Activated naive CD8-positive, alpha-beta T cell treated with anti-CD3 and anti-CD28 coated beads, Interleukin-2, amount 10 ng/mL, durations not matched to agents 7 days and 5 days (primary cell): ENCODE measurements at places on chromosomes 7 and 10.
A peak's percentile ranks its signal among the peaks of the same experiment; 100 is the strongest.

DNA sequence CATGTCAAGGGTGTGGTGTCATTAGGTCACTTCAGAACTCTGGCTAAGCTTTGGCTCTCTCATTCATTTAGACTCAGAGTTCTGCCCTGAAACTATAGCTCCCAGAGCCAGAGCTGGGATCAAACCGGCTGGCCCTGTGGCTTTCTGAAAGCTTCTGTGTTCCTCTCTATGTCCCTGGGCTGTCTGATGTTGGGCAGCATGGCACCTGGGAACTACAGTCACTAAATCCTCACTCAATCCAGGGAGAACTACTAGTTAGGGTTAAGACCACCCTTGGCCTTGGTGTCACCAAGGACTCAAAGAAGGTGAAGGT lies 13.2 kb downstream of the ATG9B start:
- peak overlapping the region; percentile 80 for H3K4me3 ChIP-seq
- H3K4me1 ChIP-seq, result peaks cover 55% of the 10 kb centered on the region
- DNase-seq, result no peak
- H3K27ac ChIP-seq, result peak overlapping the region; percentile 93
- no peaks in the 10 kb centered on the region for H3K27me3 ChIP-seq

GRCh38 chr7:119232091-119232490 lies 1007.6 kb downstream of the ANKRD7 start:
- no peaks in the 10 kb centered on the region for H3K4me1 ChIP-seq
- no peaks in the 10 kb centered on the region for H3K36me3 ChIP-seq
- H3K4me3 ChIP-seq, result no peak overlapping the region
- DNase-seq, result no peak

- no peak overlapping the region for H3K4me3 ChIP-seq
- H3K4me1 ChIP-seq, result no peaks in the 10 kb centered on the region
- DNase-seq, result no peak
These were observed 246.9 kb downstream of the AGMO start for GRCh38 chr7:15314922-15315321.

- no peaks in the 10 kb centered on the region for H3K36me3 ChIP-seq
- H3K4me3 ChIP-seq, result no peak overlapping the region
- H3K4me1 ChIP-seq, result peaks cover 4% of the 10 kb centered on the region
- DNase-seq, result no peak
- peaks cover 12% of the 10 kb centered on the region for H3K27me3 ChIP-seq
These were observed 44.9 kb downstream of the BEND7 start for GRCh38 chr10:13483951-13484350.

DNA sequence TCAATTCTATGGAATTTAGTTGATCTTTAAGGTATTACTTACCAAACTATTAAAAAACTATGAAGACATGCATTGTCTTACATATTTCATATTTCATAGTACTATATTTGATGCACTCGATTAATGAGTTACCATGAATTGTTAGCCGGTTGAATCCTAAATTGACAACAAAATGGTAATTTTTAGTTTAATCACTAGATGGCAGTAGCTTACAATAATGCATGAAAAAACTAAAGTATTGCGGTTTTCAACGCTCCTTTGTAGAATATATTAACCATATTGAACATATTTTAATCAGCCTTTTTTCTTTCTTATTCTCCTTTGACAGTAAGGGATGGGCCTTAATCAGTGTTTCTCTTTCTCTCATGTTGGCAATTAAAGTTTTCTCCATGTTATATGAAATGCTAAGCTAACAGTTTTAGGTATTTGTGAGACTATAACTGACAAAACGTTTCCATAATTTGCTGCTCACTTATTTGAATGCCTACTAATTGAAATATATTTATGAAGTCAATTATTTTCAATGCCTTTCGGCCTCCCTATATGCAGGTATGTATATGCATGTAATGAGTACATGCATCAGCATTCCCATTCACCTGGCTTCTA lies 48.5 kb upstream of the ARL4A start:
- H3K27me3 ChIP-seq, result peaks cover 4% of the 10 kb centered on the region
- no peak overlapping the region for H3K4me3 ChIP-seq
- no peaks in the 10 kb centered on the region for H3K36me3 ChIP-seq
- peaks cover 2% of the 10 kb centered on the region for H3K4me1 ChIP-seq
- no peak overlapping the region for H3K27ac ChIP-seq

DNA sequence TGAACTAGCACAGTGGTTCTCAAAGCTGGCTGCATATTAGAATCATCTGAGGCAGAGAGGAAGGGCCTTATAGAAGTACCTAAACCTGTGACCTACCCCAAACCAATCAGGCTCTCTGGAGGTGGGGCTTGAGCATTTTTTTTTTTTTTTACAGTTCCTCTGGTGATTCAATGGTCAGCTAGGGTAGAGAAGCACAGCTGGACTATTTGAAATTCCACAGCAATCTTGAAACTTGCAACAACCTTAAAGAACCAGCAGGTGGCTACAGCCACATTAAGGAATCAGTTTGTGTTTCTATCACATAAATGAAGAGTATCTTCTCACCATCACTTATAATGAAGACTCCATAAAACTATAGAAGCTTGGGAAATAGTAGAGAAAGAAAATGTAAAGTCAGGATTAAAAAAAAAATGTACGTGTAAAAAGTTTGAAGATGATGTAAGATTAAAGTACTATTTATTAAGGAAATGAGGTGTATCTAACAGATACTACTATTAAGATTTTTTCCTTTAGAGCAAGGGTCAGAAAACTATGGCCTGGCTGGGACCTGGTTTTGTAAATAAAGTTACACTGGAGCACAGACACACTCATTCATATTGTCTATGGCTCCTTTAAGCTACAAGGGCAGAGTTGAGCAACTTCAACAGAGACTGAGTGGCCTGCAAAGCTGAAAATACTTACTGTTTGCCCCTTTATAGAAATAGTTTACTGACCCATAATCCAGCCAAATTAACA lies 3.8 kb downstream of the RTKN2 start:
- peaks cover 13% of the 10 kb centered on the region for H3K4me1 ChIP-seq
- DNase-seq, result no peak
- H3K4me3 ChIP-seq, result no peak overlapping the region
- no peaks in the 10 kb centered on the region for H3K36me3 ChIP-seq
- peaks cover 33% of the 10 kb centered on the region for H3K27me3 ChIP-seq

GRCh38 chr10:27153845-27154193 lies 365 bp downstream of the YME1L1 start:
- H3K27me3 ChIP-seq, result no peaks in the 10 kb centered on the region
- peaks cover 27% of the 10 kb centered on the region for H3K36me3 ChIP-seq
- peak overlapping the region; percentile 98 for H3K4me3 ChIP-seq
- peaks cover 31% of the 10 kb centered on the region for H3K4me1 ChIP-seq
- peak overlapping the region; percentile 100 for H3K27ac ChIP-seq

GRCh38 chr7:44757311-44757710 lies 8.7 kb downstream of the ZMIZ2 start:
- H3K4me1 ChIP-seq, result peaks cover 3% of the 10 kb centered on the region
- no peak for DNase-seq
- peaks cover 6% of the 10 kb centered on the region for H3K36me3 ChIP-seq
- no peak overlapping the region for H3K4me3 ChIP-seq
- H3K27ac ChIP-seq, result no peak overlapping the region
- no peaks in the 10 kb centered on the region for H3K27me3 ChIP-seq

GRCh38 chr7:988963-989529 lies 6.1 kb downstream of the CYP2W1 start:
- H3K27ac ChIP-seq, result no peak overlapping the region
- no peak overlapping the region for H3K4me3 ChIP-seq
- H3K36me3 ChIP-seq, result no peaks in the 10 kb centered on the region
- no peak for DNase-seq
- H3K27me3 ChIP-seq, result no peaks in the 10 kb centered on the region
- peaks cover 3% of the 10 kb centered on the region for H3K4me1 ChIP-seq

GRCh38 chr10:31120392-31120791 lies 88.7 kb upstream of the ZNF438 start:
- no peaks in the 10 kb centered on the region for H3K4me1 ChIP-seq
- DNase-seq, result no peak
- no peaks in the 10 kb centered on the region for H3K36me3 ChIP-seq
- H3K4me3 ChIP-seq, result no peak overlapping the region
- peaks cover 2% of the 10 kb centered on the region for H3K27me3 ChIP-seq

GRCh38 chr7:4763091-4763793 lies 12.2 kb upstream of the AP5Z1 start:
- H3K4me1 ChIP-seq, result no peaks in the 10 kb centered on the region
- H3K27ac ChIP-seq, result no peak overlapping the region

GRCh38 chr10:8349610-8350249 lies 295.2 kb downstream of the GATA3 start:
- H3K27me3 ChIP-seq, result peaks cover 8% of the 10 kb centered on the region
- H3K4me1 ChIP-seq, result no peaks in the 10 kb centered on the region
- peaks cover 2% of the 10 kb centered on the region for H3K36me3 ChIP-seq
- H3K4me3 ChIP-seq, result no peak overlapping the region
- DNase-seq, result no peak

DNA sequence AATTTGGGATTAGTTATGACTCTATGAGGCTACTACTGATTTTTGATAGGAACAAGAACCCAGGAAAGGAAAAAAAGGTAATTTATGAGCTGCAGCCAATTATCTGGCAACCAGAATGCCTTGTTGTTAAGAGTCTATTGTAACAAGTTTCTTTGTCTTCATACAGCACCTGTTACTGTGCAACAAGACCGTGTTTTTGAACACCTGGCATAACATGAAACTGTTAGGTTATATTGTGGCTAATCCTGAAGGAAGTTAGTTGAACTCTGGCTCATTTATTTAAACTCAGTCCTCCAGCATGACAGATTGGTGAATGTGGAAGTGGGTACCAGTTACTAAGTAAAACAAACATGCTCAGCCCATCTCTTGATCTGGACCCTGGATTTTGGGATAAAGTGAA lies 33.0 kb downstream of the RALA start:
- no peak overlapping the region for H3K27ac ChIP-seq
- H3K4me1 ChIP-seq, result peaks cover 7% of the 10 kb centered on the region
- no peaks in the 10 kb centered on the region for H3K27me3 ChIP-seq
- H3K36me3 ChIP-seq, result peaks cover 40% of the 10 kb centered on the region

- no peak overlapping the region for H3K4me3 ChIP-seq
- H3K27me3 ChIP-seq, result no peaks in the 10 kb centered on the region
- DNase-seq, result no peak
These were observed 238.6 kb downstream of the COBL start for GRCh38 chr7:51077987-51078370.

GRCh38 chr7:22832401-22832800 lies 9.8 kb upstream of the TOMM7 start:
- H3K27me3 ChIP-seq, result peaks cover 2% of the 10 kb centered on the region
- H3K27ac ChIP-seq, result no peak overlapping the region
- no peak overlapping the region for H3K4me3 ChIP-seq
- no peaks in the 10 kb centered on the region for H3K36me3 ChIP-seq
- DNase-seq, result no peak
- peaks cover 3% of the 10 kb centered on the region for H3K4me1 ChIP-seq

GRCh38 chr10:71316786-71317160 lies 2.3 kb upstream of the SLC29A3 start:
- no peak for DNase-seq
- no peak overlapping the region for H3K4me3 ChIP-seq
- H3K27me3 ChIP-seq, result peaks cover 7% of the 10 kb centered on the region
- no peak overlapping the region for H3K27ac ChIP-seq

DNA sequence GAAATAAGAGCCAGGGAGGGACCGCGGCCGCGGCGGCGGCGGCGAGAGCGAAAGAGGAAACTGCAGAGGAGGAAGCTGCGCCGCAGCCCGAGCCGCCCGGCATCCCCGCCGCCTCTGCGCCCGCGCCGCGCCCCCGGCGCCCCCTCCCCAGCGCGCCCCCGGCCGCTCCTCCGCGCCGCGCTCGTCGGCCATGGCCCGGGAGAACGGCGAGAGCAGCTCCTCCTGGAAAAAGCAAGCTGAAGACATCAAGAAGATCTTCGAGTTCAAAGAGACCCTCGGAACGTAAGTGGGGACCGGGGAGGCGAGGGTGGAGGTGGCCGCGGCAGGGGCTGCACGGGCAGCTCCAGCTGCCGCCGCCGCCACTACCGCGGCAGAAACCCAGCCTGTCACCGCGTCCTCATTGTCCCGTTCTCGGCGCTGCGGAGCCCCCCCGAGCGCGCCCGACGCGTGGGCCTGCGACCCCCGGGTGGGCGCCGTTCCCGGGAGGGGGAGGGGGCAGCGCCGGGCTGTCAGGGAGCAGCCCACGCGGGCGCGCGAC lies 351 bp downstream of the CAMK1D start:
- no peaks in the 10 kb centered on the region for H3K36me3 ChIP-seq
- peaks cover 23% of the 10 kb centered on the region for H3K27me3 ChIP-seq
- H3K27ac ChIP-seq, result peak overlapping the region; percentile 96
- peak overlapping the region; percentile 94 for H3K4me3 ChIP-seq
- DNase-seq, result peak; percentile 86

GRCh38 chr10:78830976-78831375 lies 237.8 kb upstream of the ZMIZ1 start:
- H3K4me1 ChIP-seq, result no peaks in the 10 kb centered on the region
- no peaks in the 10 kb centered on the region for H3K36me3 ChIP-seq

- peaks cover 11% of the 10 kb centered on the region for H3K36me3 ChIP-seq
- peaks cover 2% of the 10 kb centered on the region for H3K27me3 ChIP-seq
- no peak for DNase-seq
- H3K27ac ChIP-seq, result no peak overlapping the region
These were observed 570 bp upstream of the ARF5 start for GRCh38 chr7:127587663-127588018.

DNA sequence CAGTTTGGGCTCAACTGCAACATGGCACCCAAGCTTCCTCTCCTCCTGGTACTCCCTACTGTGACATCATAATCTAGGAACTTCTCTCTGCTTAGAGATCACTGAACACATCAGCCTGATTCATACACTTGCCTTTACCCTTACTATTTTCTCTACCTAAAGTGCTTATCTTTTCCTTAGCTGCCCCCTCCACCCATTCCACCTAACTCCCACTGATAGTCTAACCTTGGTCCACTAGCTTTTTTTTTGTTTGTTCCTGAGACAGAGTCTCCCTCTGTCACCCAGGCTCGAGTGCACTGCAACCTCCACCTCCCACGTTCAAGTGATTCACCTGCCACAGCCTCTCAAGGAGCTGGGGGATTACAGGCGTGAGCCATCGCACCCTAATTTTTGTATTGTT lies 15.9 kb downstream of the CUL2 start:
- no peaks in the 10 kb centered on the region for H3K27me3 ChIP-seq
- no peak for DNase-seq
- H3K36me3 ChIP-seq, result peaks cover 21% of the 10 kb centered on the region
- no peak overlapping the region for H3K4me3 ChIP-seq

DNA sequence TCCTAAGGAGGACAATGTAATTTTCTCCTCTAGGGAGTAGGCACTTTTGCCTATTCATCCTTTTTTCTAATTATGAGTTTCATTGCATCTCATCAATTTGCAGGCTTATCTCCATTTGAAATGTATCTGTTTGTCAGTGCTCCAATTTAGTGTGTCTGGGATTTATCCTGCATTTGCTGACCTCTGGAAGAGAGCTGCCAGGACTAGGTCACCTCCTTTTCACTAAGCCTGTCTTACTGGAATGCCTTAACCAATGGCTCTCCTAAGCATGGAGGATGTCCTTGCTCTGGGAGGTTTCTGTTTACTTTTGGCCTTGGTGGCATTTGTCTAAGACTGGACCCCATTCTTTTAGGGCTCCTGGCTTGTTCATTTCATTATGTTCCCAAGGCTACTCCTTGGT lies 261.5 kb downstream of the NEBL start:
- no peak overlapping the region for H3K27ac ChIP-seq
- DNase-seq, result no peak
- no peaks in the 10 kb centered on the region for H3K4me1 ChIP-seq
